ENCODE measurements at places on chromosomes 3 and 15.

- no peak for DNase-seq
Observed at GRCh38 chr15:35043373-35044095, 41.6 kb downstream of the NANOGP8 start.

DNA sequence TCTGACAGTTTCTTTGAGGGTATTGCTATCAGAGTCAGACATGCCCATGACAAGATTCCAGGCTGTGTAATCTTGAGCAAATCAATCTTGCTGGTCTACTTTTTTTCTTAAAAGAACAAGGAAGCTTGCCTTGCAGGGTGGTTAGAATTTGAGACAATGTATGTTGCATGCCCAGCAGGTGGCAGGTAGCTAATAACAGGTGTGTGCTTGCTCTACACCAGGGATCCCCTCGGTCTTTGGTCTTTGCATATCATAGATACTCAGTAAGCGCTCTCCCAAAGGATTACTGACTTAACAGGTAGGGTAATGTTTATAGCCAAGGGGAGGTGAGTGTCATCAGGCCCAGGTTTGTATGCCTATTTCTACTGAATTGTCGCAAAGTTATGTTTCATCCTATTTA lies 37.3 kb downstream of the CACNA1D start:
- DNase-seq, result no peak

- DNase-seq, result no peak
Observed at GRCh38 chr3:177443469-177443868, 246.2 kb upstream of the TBL1XR1 start.

GRCh38 chr3:32123620-32124019 lies 17.2 kb downstream of the GPD1L start:
- no peak for DNase-seq

DNA sequence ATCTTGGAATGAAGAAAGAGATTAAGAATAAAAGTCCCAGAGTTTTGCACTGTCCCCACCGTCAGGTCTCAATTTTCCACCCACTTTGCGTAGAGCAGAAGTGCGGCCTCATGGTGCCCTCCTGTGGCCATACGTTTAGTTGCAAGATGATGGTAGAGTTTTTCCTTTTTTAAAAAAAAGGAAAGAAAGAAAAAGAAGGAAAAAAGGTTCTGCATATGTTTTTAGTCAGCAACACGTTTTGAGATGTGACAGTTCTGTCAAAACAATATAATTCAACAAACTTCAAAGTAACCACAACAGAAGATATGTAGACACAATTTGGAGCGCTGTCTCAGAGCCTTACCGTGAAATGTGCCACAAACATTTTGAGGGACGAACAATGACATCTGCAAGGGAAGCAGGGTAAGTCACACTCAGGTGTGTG lies 24.6 kb downstream of the EBLN2 start:
- DNase-seq, result peak; percentile 47

DNA sequence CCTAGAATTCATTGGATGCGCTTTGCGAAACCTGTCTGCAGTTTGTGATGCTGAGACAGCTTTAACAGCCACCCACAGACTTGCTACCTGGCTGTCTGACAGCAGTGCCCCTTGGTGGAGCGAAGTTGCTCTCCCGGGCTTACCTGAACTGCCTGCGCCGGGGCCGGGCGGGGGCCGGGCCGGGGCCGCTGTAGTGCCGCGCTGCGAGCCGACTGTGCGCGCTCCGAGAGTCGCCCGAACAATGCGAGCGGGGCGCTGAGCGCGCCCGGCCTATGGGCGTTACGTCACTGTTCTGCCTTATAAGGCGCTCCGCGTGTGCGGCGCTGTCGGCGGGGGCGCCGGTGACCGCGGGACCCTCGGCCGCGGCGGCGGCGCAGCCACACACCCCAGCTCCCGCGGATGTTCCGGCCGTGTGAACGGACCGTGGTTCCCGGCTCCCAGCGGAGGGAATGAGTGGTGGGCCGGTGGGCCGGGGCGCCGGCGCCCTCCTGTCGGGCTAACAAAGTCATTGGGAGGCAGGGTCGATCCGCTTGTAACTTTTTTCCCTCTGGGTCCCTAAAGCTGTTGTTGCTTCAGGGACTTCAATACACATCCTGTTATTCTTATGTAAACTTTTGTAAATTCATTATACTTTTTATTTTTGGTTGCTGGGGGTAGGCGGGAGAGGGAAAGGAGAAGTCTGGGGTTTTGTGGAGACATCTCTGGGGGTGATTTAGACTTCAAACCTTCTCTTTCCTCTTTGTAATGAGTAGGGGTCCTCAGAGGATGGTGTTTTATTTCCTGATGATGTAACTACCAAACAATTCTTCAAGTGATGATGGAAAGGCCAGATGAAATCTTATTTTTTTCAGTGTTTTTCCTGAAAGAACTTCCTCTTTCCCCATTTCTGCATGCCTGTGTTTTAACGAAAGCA lies 58.5 kb downstream of the CMSS1 start:
- peak; percentile 60 for DNase-seq

GRCh38 chr15:66401130-66402021 lies 14.7 kb downstream of the MAP2K1 start:
- DNase-seq, result no peak

DNA sequence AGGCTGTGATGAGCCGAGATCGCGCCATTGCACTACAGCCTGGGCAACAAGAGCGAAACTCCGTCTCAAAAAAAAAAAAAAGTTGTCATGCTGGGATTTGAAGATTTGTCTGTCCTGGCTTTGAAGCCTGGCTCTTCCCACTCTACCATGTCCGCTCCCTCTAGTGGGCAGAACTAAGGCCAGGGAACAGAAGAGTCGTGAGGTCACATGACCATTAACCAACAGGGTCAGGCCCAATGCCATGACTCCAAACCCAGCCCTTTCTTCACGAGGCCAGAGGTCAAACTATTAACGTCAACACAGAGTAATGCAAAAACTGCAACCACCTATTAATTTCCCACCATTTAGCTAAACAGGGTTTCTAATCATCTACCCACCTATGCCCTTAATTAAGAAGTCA lies 212.1 kb downstream of the ADAMTS17 start:
- DNase-seq, result no peak

GRCh38 chr3:28700728-28701127 lies 352.1 kb upstream of the AZI2 start:
- no peak for DNase-seq

DNA sequence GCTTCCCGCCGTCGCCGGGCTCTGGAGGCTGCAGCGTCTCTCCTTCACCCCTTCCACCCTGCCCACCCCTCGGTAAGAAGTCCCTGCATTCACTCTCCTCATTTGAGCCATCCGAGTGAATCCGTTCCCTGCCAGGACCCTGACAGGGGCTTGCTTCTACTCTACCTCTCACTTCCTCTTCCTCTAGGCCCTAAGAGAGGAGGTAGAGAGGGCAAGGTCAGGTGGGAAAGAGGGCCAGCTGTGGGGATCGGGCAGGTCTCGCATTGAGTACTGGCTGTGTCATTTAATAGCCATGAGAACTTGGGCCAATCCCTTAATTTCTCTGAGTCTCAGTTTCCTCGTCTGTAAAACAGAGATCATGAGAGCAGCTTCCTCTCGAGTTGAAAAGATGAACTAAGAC lies 283.6 kb downstream of the UACA start:
- no peak for DNase-seq

DNA sequence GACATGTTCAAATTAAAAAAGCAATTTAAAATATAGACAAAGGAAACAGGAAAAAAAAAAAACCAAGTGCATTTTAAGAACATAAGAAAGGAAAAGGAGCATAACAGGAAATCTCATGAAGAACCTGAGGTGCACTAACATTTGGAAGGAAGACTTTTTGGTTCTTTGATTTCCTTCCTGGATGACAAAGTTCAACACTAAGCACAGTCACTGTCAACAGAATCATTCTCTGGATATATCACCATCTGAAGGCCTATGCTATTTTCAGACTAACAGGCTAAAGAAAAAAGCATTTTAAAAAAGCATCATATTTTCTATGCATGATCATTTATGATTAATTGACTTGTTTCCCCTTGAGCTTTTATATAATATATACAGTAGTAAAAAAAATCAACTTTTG lies 349.6 kb downstream of the PLCL2 start:
- DNase-seq, result no peak

- no peak for DNase-seq
Observed at GRCh38 chr3:30440880-30441279, 165.5 kb upstream of the TGFBR2 start.

DNA sequence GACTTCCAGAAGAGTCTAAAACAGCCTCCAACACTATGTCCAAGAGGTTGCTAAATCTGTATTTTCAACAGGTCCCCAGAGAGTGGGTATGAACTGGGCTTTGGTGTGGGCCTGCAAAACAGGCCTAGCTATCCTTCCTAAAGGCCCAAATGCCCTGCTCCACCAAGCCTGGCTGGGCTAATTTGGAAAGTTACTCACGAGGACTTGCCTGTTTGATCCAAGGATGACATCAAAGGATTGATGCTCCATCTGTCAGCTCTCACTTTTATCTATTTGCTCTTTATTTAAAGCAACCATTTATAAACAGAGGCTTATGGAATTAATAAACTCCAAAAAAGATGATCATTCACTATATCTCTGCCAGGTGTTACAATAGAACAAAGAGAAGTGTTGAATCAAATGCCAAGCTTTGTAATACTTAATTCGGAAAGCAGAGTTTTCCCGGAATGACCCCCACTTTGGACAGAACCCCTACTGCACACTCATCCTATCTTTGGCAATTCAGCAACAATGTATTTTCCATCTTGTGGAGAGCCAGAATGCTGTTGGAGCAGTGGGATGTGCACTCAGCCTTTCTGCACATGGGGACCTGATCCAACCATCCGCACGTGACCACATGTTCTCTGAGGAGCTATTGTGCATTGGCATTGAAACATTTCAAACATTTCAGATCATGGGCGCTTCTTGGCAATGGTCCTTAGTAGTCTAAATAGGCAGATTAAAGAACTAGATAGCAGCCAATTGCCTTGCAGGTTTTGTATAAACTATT lies 163.3 kb upstream of the THBS1 start:
- no peak for DNase-seq

GRCh38 chr3:113124256-113124830 lies 87.0 kb upstream of the BOC start:
- no peak for DNase-seq

DNA sequence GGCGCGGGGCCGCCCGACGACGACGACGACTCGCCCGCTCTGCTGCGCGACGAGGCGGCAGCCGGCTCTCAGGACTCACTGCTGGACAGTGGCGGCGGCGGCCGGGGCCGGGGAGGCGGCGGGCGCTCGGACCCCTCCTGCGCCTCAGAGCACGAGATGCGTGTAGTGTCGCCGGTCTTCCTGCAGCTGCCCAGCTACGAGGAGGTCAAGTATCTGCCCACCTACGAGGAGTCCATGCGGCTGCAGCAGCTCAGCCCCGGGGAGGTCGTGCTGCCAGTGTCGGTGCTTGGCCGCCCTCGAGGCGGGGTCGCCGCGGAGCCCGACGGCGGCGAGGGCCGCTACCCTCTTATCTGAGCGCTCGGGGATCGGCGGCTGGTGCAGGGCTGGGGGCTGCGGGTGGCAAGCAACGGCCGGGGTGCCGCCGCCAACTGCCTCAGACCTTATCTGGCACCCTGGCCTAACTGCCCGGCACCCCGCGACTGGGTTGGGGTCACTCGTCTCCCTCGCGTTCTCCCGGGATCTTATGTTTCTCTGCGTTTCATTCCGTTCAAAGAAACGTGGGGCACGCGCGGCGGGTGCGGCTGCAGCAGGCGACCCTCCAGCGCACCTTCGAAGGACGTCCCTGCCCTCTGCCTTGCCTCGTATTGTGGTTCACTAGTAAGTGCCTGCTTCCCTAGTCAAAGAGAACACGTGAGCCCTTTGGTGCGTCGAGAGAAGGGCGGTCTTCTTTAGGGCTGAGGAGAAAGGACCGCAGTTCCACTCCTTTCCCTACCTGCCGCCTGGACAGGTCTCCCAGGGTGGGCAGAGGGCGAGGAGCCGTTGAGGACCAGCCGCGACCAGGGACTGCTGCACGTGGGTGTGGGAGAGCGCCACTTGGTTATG lies 1.0 kb downstream of the C3orf80 start:
- DNase-seq, result no peak

- DNase-seq, result no peak
Observed at GRCh38 chr15:100722551-100723314, 120.3 kb downstream of the ASB7 start.

- no peak for DNase-seq
Observed at GRCh38 chr15:49031804-49032203, 14.4 kb downstream of the SECISBP2L start.

All from activated T-cell treated with anti-CD3 and anti-CD28 coated beads, Interleukin-2, amount 50 U/mL, for 4 hours (primary cell).